ENCODE measurements at places on chromosomes 2 and 18. TPM values are rescaled to one million over a fixed set of nuclear protein-coding genes. Genes with fewer than 3 reads are reported as not detected.

SDC1 gene
- total RNA-seq: 5.3 TPM

CYP27A1 gene
- total RNA-seq: 18.1 TPM

SETBP1 gene
- total RNA-seq: 2.6 TPM

CROCC2 gene
- total RNA-seq: under 0.01 TPM

POTEI gene
- not detected for total RNA-seq

LYPD6B gene
- total RNA-seq: not detected

PCARE gene
- not detected for total RNA-seq

TUBB8B gene
- not detected for total RNA-seq

TMEM198 gene
- 1.3 TPM for total RNA-seq

FSHR gene
- total RNA-seq: not detected

C2orf66 gene
- total RNA-seq: 0.19 TPM

MFSD6 gene
- 12.2 TPM for total RNA-seq

SCN2A gene
- 2.4 TPM for total RNA-seq

COL6A3 gene
- 651 TPM for total RNA-seq

TCF23 gene
- total RNA-seq: not detected

SAG gene
- not detected for total RNA-seq

HK2 gene
- total RNA-seq: 47.7 TPM

CNGA3 gene
- total RNA-seq: 0.13 TPM

BMP10 gene
- total RNA-seq: not detected

PTPRN gene
- 0.25 TPM for total RNA-seq

CHRND gene
- not detected for total RNA-seq

TLX2 gene
- total RNA-seq: 0.06 TPM

ZNF638 gene
- 139 TPM for total RNA-seq

DLX1 gene
- total RNA-seq: 0.62 TPM

FTCDNL1 gene
- total RNA-seq: 0.53 TPM

BZW1 gene
- 2,052 TPM for total RNA-seq

MORN2 gene
- total RNA-seq: 22.5 TPM

PEX13 gene
- 23.8 TPM for total RNA-seq

LRRC30 gene
- total RNA-seq: not detected

AMER3 gene
- not detected for total RNA-seq

CIB4 gene
- not detected for total RNA-seq

MFSD2B gene
- under 0.01 TPM for total RNA-seq

TMEM200C gene
- 0.06 TPM for total RNA-seq

SP140 gene
- total RNA-seq: 0.40 TPM

NEU2 gene
- not detected for total RNA-seq

ALPI gene
- total RNA-seq: not detected

CRYBA2 gene
- not detected for total RNA-seq

MEIS1 gene
- 76.1 TPM for total RNA-seq

MREG gene
- 1.7 TPM for total RNA-seq

Measured in aortic smooth muscle cell (primary cell).